NCI-H1092 (cell line): ENCODE measurements at places on chromosomes 5 and 9.

- no peak for DNase-seq
Observed at GRCh38 chr9:124242331-124243194, 15.2 kb upstream of the NEK6 start.

GRCh38 chr9:136728548-136729123 lies 14.1 kb downstream of the LCN10 start:
- DNase-seq: no peak

GRCh38 chr9:96476591-96476990 lies 26.6 kb downstream of the HABP4 start:
- DNase-seq: no peak

DNA sequence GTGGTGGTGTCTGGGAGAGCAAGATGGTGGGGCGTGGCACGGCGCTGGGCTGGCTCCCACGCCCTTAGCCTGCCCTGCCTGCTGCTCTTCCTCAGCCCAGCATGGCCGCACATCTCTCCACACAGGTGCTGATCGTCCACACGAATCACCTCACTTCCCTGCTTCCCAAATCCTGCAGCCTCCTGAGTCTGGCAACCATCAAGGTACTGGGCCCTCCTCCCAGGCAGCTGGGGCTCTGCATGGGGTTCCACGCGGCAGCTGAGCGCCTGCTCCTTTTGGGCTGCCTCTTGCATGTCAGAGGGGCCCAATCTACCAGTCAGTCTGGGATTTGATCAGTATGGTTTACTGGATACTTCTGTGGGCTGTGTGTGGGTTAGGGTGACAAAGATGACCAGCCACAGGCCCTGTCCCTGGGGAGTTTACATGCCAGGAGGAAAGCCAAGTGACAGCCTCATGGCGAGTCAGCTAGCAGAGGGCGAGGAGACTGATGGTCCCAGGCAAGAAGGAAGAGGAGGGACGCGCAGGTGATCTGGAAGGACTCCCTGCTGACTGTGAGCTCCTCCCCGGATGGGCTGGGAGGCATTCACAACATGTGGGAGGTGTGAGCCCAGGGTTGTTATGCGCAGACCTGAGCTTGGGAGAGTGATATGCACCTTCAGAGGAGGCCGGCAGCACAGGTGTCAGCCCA lies 6.0 kb downstream of the LRSAM1 start:
- DNase-seq: no peak

- no peak for DNase-seq
Observed at GRCh38 chr5:109253262-109253661, 156.5 kb downstream of the PJA2 start.

DNA sequence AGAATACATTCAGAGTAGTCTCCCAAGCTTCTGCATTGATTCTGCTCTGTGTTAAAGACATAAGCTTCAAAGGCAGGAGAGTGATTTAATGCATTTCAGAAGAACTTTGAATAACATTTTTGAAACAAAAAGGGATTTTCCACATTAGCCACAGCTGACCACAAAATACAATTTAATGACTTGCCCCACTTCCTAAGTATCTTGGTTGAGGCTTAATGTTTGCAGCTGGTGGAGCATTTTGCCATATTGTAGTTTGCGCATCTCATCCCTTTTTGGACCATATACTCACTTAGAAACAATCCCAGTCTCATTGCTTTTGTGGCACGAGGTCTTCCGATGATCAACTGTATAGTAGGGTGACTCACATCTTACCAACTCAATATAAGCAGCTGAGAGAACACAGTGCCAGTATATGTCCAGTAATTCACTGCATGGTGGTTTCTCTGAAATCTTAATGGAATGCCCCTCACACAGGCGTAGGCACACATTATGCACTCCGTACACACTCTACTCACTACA lies 455.8 kb upstream of the PTGER4 start:
- DNase-seq: no peak

GRCh38 chr9:125593581-125594222 lies 113.3 kb downstream of the MAPKAP1 start:
- no peak for DNase-seq

DNA sequence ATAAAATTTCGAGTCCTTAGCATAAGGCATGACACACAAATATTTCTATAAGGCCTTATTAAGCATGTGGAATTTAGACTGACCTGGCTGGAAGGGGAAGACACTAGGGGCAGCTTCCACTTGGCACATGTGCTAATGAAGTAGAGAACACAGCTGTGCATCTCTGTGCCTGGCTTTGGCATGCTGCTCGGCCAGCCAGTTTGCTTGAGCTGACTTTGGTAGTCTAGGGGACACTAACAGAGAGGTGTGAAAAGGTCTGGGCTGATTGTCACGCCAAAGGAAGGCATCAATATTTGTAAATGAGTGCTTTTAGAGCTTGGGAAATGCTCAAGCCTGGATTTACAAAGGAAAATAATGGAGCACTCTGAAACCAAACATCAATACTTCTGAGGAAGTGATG lies 723.7 kb downstream of the PRELID2 start:
- DNase-seq: no peak

DNA sequence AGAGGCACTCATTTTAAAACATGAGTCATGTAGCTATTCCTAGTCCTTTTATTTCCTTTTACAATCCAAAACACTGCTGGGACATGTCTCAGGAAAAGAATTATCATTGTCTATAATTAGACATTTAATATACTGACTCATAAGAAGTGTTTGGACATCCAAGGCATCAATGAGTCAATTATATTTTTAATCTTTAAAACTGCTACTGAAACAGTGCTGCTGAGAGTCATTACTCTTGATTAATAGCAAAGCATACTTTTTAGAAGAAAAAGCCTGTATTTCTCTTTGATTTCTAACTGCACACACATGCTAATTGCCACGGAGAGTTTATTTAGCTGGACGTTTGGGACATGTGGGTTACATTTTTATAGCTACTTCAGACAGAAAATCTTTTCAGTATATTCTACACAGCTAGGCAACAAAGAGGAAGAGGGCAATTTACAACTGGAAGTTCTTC lies 1249.0 kb upstream of the CDH18 start:
- DNase-seq: no peak

DNA sequence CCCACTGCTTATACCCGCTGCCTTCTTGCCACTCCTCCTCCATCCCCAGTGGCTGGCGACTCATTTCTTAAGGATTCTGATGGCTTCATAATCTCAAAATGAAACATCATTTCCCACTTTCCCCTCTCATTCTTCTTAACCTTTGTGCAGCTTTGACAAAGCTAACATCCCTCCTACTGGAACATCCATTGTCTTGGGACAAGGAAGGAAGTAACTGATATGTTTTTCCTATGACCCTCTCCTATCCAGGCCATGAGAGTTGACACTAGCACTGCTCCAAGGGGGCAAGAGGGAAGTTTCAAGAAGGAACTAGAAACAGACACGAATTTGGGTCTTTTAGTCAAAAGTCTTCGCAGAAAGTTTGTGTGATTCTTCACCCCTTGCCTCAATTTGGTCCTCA lies 71.7 kb upstream of the SNX2 start:
- DNase-seq: no peak

DNA sequence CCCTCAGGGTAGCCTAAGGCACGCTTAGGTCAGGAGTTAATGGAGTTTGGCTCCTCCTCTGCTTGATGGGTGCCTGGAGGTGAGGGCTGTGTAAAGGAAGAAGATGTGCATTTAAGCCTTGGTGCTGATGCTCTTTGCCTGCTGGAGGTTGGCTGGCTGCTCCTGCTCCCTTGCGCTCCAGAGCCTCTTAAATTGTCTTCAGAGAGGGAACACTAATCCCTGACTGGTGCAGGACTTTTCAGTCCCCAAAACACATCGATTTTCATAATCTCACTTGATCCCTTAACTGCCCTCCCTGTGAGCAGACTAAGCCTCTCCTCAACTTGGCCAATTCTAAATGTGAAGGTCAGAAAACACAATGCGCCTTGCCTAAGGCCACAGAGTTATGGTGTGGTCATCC lies 16.2 kb upstream of the TCOF1 start:
- no peak for DNase-seq

- no peak for DNase-seq
Observed at GRCh38 chr5:39714036-39714698, 289.4 kb upstream of the DAB2 start.

DNA sequence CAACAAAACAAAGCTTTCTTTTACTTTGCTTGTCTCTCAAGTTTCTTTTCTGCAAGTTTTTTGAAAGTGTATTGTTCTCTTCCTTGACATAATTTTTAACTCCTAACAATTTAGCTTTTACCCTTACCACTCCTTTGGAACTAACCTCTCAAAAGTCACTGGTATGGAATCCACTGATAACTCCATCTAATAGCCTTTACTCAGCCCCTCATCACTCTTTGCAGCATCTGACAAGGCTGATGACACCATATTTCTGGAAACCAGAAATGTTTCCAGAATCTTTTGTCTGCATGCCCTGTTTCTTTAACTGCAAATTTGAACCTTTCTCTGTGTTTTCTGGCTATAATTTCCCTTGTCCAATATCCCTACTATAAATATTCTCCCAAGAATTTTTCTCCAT lies 46.5 kb downstream of the ZNF474 start:
- DNase-seq: no peak

- DNase-seq: no peak
Observed at GRCh38 chr9:2128618-2129017, 113.5 kb downstream of the SMARCA2 start.

DNA sequence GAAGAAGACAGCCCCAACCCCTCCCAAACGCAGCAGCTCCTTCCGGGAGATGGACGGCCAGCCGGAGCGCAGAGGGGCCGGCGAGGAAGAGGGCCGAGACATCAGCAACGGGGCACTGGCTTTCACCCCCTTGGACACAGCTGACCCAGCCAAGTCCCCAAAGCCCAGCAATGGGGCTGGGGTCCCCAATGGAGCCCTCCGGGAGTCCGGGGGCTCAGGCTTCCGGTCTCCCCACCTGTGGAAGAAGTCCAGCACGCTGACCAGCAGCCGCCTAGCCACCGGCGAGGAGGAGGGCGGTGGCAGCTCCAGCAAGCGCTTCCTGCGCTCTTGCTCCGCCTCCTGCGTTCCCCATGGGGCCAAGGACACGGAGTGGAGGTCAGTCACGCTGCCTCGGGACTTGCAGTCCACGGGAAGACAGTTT lies 12.5 kb downstream of the QRFP start:
- DNase-seq: no peak

GRCh38 chr9:77423841-77424240 lies 224.3 kb downstream of the GNA14 start:
- DNase-seq: no peak

DNA sequence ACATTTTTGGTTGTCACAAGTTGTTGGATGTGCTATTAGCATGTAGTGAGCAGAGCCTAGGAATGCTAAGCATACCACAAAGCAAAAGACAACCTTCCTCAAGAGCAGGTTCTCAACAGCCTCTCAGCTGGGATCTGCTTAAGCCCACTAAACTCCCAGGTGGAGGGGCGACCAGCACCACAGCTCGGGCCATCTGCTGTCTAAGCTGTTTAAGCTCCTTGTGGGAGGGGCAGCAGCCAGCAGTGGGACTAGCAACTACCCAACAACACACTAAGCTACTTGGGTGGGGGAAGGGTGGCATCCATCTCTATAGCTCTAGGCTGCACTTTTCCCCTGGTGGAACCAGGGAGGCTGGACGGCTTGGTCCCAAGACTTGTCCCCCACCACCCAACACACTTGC lies 1052.7 kb upstream of the ARRDC3 start:
- no peak for DNase-seq

- DNase-seq: no peak
Observed at GRCh38 chr9:89969156-89969675, 364.4 kb downstream of the GADD45G start.

DNA sequence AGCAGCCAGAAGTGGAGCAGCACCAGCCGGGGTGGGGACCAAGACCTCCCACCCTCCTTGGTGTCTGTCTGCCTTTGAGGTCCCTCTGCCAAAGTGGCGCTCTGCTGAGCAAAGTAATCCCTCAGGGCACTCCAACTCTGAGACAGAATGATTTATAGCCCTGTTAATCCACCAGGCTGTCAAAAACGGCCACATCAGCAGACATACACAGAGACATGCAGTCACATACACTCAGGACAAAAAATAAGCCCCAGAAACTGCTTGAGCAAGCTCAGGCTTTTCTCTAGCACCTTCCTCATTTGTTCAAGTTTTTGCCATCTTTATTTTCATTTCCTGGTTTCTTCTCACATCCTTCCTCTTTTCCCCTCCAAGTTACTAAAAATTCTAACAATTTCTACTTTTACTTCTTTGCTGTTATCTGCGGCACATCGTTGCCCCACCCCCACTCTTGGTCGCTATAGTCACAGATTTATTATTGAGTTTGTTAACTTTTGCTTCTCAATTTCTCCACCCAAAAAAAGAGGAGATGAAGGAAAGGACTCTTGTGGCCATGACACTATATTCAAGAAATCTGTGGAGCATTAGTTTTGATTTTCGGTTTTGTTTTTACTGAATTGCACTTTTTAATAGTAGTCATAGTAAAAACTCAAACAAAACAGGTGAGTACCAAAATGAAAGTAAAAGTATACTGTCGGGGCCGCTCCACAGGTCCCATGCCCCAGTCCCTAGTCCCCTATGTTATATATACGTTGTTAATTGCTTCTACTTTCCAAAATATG lies 17.4 kb upstream of the ADRB2 start:
- DNase-seq: no peak
